NCI-H510A (cell line): ENCODE measurements at places on chromosomes 3 and 15.

GRCh38 chr3:87270908-87271700, 5.3 kb downstream of the POU1F1 start:
- DNase-seq: no peak

GRCh38 chr3:71521940-71522876, 61.3 kb downstream of the FOXP1 start:
- DNase-seq: no peak

- no peak for DNase-seq
Observed at GRCh38 chr15:29533647-29534046, 264.0 kb upstream of the NSMCE3 start.

DNA sequence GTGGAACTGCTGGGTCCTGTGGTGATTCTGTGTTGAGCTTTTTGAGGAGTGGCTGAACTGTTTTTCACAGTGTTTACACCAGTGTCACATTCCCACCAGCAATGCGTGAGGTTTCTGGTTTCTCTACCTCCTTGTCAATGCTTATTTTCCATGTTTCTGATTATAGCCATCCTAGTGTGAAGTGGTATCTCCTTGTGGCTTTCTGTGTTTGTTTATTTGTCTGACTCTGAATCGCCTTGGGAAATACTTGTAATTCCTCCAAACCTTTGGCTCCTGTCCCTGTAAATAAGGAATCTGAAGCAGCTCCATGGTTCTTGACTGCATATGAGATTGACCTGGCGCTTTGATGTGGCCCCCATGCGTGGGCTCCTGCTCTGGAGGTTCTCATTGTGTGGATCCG, 20.6 kb downstream of the FAN1 start:
- DNase-seq: no peak

DNA sequence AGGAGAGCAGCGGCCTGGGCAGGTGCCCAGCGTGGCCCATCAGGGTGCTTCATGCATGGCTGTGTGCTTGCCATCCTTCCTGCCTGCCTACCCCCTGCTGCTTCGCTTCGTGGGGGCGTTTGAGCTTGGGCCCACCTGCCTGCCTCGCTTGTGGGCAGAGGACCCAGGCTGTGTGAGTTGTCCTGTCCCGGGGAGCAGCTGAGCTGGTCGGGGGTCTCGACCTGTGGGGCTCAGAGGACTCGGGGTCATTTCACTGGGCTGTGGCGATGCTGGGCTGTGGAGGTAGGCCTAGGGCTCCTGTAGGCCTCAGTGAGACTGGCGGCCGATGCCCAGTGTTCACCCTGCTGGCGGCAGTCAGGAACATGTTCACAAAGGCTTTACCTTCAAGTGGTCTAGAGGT, 12.1 kb upstream of the STAB1 start:
- DNase-seq: no peak

DNA sequence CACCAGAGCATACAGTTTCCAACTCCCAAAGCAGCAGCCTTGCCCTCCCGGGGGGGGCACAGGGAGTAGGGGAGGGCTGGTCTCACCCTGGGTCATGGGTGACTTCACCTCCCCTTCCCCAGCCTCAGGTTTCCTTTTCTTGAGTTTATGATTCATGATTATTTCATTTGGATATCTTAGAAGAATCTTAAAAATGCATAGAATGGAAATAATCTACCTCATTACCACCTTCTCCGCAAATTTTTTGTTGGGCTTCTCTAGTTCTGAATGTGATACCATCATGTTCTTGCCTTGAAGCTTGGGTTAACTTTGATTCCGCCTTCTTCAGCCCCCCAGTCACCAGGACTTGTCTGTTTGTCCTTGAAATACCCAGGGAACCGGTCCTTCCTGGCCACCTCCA, 148.8 kb upstream of the ROPN1 start:
- DNase-seq: no peak

- no peak for DNase-seq
Observed at GRCh38 chr15:59699810-59700431, 10.8 kb upstream of the BNIP2 start.
